ENCODE measurements at places on chromosomes 11 and 22. TPM values are rescaled to one million over a fixed set of nuclear protein-coding genes. Genes with fewer than 3 reads are reported as not detected.

- H3K27me3 ChIP-seq = no peaks in the 10 kb centered on the region
- H3K27ac ChIP-seq = no peak overlapping the region
- no peaks in the 10 kb centered on the region for H3K36me3 ChIP-seq
- H3K4me3 ChIP-seq = no peak overlapping the region
Measured at GRCh38 chr11:83721263-83721662, 435.1 kb upstream of the CCDC90B start.

GRCh38 chr11:100753172-100753543 is 66.1 kb downstream of the ARHGAP42 start:
- no peaks in the 10 kb centered on the region for H3K36me3 ChIP-seq
- H3K27me3 ChIP-seq = no peaks in the 10 kb centered on the region
- H3K27ac ChIP-seq = no peak overlapping the region
- peak; percentile 28 for DNase-seq
- no peak overlapping the region for H3K4me3 ChIP-seq

DNA sequence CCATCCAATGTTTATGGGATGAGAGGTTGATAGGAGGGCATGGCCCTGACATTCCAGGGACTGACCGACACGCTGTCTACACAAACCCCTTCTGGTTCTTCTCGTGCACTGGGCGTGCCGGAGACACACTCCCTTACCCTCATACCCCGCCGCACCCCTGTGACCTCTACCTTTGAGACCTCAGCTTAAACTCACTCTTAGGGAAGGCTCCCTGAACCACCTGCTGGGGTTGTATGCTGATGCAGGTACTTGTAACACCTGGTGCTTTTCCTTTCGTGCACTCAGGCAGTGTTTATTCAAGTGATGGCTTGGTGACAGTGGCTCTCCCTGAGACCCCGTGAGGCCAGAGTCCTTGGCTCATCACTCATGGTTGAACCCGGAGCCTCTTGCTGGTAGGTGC is 12.0 kb downstream of the PPARA start:
- no peaks in the 10 kb centered on the region for H3K27me3 ChIP-seq
- H3K36me3 ChIP-seq = no peaks in the 10 kb centered on the region
- H3K4me1 ChIP-seq = peaks cover 11% of the 10 kb centered on the region
- no peak for DNase-seq

- no peaks in the 10 kb centered on the region for H3K4me1 ChIP-seq
- H3K4me3 ChIP-seq = no peak overlapping the region
- no peak overlapping the region for H3K27ac ChIP-seq
- no peaks in the 10 kb centered on the region for H3K36me3 ChIP-seq
- DNase-seq = no peak
Measured at GRCh38 chr11:109783014-109783413, 310.2 kb upstream of the ZC3H12C start.

Gene ZW10
- 21.3 TPM for polyA plus RNA-seq

Gene YPEL1
- polyA plus RNA-seq = not detected
